Stimulated activated CD8-positive, alpha-beta memory T cell treated with anti-CD3 and anti-CD28 coated beads, Interleukin-15, amount 100 ng/mL, for 1 hour (primary cell): ENCODE measurements at places on chromosomes 5 and 9.

DNA sequence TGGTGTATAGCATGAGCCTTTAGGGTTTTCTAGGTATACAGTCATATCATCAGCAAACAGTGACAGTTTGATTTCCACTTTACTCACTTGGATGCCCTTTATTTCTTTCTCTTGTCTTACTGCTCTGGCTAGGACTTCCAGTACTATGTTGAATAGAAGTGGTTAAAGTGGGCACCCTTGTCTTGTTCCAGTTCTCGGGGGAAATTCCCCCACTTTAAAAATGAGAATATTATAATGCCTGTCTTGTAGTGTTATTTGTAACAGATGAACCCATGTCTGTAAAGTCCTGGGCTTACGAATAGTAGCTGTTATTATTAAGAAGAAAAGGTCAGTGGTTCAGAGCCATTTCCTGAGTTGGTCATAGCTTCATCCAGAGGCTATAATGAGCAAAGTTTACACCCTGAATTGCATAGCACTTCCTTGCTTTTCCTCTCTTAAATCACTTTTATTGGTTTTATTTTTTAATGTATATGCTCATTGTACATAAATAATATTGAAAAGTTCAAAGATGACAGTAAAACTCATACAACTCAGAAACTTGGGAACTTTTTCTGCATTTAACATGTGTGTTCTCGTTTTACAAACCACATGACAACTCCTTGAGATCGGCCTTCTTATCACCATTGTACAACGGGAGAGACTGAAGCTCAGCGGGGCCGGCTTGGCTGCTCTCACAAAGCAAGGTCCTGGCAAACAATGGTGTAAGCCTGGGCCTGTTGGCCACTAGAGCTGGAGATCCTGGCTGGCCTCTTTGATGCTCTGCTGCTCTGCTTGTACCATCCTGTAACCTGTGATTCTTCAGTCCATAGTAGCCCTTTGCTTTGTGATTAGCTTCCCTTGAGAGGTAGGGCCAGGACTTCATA, 85.2 kb downstream of the CYFIP2 start:
- no peak for DNase-seq

DNA sequence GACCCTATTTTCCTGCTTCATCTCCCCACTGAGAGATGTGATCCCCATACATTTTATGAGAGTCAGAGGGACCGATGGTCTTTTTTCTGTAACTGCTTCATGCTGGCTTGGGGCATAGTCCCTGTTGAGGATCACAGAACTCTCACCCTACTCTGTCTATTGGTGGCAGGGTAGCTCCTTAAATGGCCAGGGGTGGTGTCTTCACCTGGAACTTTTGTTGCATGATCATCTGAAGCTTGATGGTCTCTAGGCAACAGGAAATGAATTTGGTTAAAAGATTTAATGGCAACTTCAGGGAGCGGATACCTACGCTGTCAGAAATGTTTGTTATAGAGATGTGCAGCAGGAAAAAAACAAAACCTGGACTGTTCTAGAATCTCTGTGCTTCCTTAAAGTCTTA, 87.0 kb upstream of the GLIS3 start:
- no peak for DNase-seq

GRCh38 chr5:87787625-87788256, 375.0 kb upstream of the CCNH start:
- DNase-seq: no peak

GRCh38 chr5:77102549-77102948, 15.5 kb upstream of the ZBED3 start:
- no peak for DNase-seq

DNA sequence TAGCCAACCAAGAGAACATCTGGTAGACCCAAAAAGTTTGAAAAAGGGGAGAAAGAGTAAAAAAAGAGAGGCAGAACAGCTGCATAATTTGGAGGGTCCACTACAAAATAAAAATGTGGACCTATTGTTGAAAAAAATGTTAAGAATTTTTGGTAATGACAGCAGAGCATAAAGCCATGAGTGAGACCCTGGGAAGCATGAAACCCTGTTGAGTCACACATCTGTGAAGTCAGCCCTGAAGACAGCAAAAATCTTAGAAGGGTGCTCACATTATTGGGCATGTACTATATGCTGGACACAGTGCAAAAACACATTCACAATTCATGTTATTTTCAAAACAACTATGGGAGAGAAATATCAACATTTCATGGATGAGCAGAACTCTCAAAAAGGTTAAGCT, 56.4 kb upstream of the LIFR start:
- DNase-seq: no peak

- DNase-seq: no peak
These were observed 24.1 kb upstream of the PTGS1 start for GRCh38 chr9:122346478-122347347.

GRCh38 chr5:58044166-58044565, 415.7 kb downstream of the PLK2 start:
- no peak for DNase-seq

DNA sequence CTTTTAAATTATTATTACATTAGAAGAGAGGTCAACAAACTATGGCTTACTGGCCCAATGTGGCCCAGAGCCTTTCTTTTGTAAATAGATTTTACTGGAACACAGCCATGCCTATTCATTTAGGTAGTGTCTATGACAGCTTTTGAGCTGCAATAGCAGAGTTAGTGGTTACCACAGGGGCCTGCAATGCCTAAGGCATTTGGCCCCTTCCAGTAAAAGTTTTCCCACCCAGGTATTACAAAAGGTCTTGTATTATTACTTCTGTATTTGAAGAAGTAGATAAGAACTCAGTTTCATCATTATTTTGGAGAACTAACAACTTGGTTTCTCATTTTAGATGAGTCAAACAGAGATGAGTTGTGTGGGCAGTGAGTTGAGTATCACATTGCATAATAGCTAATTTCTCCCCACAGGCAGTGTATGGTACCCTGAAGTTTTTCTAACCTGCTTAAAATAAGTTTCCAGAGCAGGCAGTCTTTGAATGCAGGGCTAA, 9.5 kb downstream of the MTRR start:
- no peak for DNase-seq

- no peak for DNase-seq
These were observed 3.4 kb upstream of the CNTRL start for GRCh38 chr9:121071370-121071755.

DNA sequence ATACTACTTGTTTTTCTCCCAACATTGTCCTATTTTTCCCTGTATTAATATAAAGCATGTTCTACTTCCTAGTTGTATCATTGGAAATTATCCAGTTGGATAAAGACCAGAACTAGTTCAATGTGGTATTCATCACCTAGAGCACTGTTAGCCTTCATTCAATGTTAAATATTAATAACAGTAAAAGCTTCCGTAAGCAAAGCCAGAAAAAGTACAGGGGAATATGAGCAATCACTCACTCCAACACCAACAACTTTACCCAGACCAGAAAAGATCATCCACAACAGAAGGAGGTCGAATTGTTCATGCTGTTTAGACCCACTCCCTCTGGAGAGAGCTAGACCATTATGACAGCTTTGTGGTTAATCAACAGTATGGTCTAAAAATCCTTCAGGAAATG, 728.4 kb downstream of the MAT2B start:
- no peak for DNase-seq

DNA sequence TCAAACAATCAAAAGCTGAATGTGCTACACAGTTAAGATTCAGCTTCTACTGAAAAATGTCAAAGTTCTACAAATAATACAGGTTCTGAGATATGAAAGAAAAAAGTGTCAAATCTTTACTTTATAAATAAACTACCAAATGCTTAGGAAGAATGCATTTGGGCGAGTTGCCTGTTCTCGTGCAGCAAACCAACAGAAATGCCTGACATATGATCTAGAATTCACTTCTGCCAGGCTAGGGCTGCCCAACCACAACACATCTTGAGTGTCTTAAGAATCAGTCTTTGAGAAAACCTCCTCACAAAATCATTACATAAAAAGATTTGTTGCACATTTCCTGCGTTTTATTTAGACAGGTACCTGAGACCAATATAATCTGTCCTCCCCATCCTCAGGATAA, 42.2 kb downstream of the ANKH start:
- no peak for DNase-seq

DNA sequence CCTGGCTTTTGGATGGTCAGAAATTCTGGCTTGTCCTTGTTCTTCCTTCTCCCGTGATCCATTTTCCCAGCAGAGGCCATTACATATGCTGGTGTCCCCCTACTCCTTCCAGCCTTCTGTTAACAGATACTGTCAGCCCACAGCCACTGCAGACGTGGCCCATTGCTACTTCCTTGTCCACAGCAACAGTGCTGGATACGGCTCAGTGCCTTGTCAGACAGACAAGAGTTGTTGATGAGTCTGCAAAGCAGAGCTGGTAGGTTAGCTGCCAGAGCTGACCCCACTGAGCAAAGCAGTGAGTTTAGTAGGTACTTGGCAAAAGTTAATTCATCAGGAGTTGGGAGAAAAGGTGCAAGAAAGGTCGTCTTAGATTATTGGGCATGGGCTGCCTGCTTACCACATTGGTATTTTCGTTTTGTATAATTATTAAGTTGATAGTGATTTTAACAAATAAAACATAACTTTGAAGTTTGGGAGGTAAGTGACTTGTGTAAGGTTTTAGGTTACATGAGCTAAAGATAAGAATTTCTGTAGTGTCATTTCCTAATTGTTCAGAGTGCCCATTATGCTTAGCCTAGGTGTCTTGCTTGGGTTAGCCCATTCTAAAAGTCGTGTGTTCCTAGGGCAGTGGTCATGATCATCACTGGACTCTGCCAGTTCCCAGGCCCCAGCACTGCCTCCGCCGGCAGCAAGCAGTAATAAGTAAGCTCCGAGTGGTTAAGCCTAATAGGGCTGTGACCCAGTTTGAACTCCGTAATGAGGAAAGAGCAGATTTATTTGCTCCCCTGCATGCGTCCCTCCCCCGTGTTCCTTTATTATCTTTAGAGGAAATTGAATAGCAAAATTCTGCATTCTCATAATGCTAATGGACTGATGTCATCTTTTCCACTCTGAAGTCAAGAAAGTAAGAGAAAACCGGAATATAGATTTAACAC, 292.0 kb downstream of the FANCC start:
- DNase-seq: no peak

GRCh38 chr5:42518595-42519221, 95.5 kb downstream of the GHR start:
- no peak for DNase-seq

DNA sequence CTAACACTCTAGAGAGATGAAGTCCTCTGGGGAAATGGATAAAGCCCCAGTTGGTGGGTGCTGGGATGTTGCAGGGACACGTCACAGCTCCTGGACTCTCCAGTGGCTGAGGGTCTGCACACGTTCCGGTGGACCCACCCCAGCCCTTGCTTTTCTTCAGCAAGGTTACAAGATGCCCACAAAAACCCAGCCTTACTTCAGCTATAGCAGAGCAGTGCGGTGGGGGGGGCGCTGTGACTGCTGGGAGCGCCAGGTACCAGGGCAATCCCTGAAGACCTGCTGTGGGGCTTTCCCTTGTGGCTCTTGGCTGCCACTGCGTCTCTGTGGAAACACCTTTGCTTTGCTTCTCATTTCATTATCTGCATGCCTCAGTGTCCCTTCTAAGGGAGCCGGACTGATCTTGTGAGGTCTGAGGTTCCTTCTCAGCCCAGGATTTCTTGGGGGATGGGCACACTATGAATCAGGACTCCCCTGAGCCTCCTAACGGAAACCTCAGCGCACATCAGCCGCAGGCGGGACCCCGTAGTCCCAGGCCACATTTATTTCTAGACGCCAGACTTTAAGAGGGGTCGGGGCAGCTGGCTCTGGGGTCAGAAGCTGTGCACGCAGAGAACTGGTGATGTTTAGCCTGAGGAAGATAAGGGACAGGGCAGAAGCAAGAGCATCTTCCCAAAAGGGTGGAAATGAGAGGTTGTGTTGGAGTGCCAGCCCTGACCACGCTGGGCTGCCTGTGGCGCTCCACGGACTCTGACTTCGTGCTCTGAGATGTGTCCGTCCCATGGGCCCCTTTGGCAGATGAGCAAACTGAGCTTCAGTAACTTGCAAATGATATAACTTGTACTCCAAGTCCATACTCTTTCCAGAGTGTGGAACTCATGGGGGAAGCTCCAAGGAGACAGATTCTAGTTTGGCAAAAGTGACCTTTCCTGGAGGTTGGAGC, 106.8 kb downstream of the WNK2 start:
- DNase-seq: no peak

GRCh38 chr9:21075484-21075883, 2.3 kb downstream of the IFNB1 start:
- DNase-seq: no peak

- DNase-seq: no peak
These were observed 28.7 kb downstream of the PNPLA7 start for GRCh38 chr9:137521405-137521985.

DNA sequence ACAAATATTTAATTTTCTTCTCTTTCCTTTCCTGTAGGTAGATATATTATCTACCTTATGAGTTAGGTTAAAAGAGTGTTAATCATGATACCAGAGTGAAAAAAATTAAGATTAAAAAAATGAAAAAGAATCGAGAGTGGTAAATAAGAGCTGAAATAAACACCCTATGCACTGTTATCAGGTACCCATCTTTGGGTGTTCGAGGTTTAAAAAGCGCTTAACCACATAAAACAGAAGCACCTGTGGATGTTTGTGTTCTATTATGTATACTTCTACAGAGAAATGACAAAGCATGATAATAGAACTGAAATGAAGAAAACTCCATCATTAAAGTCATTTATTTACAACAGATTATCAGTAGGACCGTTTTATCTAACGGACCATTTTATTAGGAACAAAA, 25.7 kb upstream of the GCNT4 start:
- DNase-seq: no peak

DNA sequence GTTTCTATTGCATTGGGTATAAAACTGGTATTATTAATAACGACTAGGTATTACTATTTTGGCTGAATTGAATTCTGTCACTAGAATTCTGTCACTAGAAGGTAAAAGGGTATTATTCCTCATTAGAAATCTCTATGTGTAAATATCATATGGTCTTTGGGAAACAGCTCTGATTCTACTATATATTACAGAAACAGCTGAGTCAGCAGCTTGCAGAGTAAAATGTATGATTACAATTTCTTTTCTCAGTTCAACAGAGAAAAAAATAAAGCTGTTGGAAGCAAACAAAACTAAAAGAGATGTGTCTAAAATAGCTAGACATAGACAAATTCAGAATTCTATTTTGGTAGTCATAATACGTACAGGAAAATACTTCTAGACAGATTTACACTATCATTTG, 48.5 kb downstream of the HAPLN1 start:
- no peak for DNase-seq

GRCh38 chr9:114307899-114308267, 15.0 kb upstream of the ORM1 start:
- DNase-seq: no peak

DNA sequence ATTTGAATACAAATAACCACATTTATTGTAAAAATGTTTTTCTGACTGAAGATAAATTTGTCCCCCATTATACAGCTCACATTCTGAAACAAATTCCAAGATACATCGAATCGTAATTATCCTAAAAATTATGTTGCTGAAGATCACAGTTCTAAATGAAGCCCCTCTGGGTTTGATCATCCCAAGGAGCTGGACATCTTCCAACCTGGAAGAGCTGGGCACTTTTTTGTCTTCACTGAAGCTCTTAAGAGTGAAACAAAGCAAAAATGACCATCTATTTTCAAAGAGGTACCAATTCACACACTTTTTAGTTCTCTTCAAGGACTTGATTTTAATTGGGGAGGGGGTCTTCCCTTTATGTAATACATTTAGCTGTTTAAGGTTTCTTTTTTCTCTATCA, 5.5 kb downstream of the CTNND2 start:
- no peak for DNase-seq

- no peak for DNase-seq
These were observed 1793.8 kb upstream of the WWC1 start for GRCh38 chr5:166497496-166498104.

- no peak for DNase-seq
These were observed 57.0 kb downstream of the SECISBP2 start for GRCh38 chr9:89375191-89375760.

- DNase-seq: no peak
These were observed 38.9 kb downstream of the LPAR1 start for GRCh38 chr9:110999379-110999778.
